Stimulated activated CD8-positive, alpha-beta memory T cell treated with anti-CD3 and anti-CD28 coated beads, Interleukin-7, amount 100 ng/mL, for 1 hour (primary cell): ENCODE measurements at places on chromosomes 4 and X.

GRCh38 chr4:142435599-142436235, 410.4 kb downstream of the INPP4B start:
- DNase-seq = no peak

GRCh38 chr4:53986062-53986461, 78.3 kb downstream of the CHIC2 start:
- no peak for DNase-seq

DNA sequence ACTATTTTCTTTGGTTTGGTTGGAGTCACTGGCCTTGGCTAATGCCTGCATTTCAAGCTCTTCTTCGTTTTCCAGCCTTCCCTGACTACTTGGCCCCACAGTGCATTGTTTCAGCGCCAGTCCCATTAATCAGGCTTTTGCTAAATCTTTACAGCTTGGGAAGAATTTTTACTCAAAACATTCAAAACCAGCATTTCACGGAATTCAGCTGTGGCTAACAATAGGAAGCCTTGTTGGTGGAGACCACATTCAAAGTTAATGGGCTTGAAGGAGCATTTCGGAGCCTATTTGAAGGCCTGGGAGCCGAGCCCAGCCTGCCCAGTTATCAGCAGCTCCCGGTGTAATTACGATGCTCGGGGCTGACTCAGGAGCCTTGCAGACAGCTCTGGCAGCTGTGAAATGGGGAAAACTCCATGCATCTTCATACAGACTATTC, 30.8 kb upstream of the VCX2 start:
- no peak for DNase-seq

DNA sequence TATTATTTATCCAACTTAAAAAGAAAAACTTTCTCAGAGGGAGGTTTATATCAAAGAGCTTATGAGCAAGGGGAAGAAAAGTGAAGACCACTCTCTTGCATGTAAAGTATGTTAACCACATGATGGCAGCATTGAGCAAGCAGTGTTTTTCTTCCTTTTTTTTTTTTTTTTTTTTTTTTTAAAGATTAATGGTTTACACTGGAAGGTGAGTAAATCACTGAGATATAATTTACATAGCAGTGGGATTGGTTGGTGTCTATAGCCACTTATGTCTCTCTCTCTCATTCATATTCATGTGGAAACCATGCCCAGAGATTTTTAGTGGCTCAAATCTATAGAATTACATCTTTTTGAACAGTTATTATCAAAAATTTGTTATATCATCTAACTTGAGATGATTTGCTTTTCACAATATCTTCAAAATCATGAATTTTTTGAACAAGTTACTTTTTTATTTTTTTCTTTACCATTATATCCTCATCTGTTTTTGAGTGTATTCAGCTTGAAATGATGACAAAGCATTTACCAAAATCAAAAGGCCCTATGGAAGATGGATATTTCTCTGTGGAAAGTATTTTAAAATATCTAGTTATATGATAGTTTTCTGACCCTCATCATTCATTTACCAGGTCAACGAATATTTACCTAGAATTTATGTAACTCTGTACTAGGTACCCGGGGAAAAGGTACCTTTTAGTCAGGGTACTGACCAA, 31.6 kb downstream of the MTHFD2L start:
- no peak for DNase-seq

GRCh38 chr4:183366206-183366835, 44.1 kb upstream of the CLDN24 start:
- no peak for DNase-seq

- DNase-seq = no peak
Measured at GRCh38 chrX:68675571-68675970, 28.1 kb downstream of the STARD8 start.

GRCh38 chr4:8274765-8275547, 5.4 kb downstream of the HTRA3 start:
- no peak for DNase-seq

DNA sequence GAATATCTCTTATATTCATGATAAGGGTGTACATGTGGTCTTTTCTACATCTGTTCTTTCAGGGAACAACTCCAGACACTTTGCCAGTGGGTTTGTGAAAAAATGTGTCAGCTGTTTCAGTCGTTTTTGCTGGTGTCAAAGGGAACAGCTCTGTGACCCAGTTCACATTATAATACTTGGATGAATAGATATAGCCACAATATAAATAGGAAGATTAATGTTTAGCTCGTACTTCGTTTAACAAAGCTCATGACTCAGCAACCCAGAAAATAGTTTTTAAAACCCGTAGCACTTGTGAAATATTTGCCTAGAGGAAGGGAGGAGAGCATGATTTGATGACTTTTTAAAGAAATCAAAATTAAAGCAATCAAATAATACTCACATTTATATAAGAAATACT, 7.9 kb downstream of the LIAS start:
- DNase-seq = no peak

DNA sequence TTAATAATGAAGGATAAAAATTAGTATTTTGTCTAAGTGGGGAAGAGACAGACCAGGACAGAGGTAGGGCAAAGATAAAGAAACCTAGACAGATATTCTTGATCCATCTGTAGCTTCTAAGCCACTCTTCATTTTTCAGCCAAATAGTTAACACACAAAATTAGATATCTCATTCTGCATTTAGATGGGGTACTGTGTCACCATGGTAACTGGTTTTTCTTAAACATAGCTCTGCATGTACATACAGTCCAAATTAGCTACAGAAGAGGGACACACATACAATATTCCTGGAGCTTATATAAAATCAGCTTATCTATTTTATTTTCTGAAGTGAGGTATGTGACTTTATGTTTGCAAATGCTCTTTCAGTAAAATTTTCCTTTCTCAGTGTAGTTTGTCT, 393.7 kb downstream of the PPP3CA start:
- no peak for DNase-seq

GRCh38 chr4:177125656-177126055, 184.0 kb upstream of the NEIL3 start:
- DNase-seq = no peak

DNA sequence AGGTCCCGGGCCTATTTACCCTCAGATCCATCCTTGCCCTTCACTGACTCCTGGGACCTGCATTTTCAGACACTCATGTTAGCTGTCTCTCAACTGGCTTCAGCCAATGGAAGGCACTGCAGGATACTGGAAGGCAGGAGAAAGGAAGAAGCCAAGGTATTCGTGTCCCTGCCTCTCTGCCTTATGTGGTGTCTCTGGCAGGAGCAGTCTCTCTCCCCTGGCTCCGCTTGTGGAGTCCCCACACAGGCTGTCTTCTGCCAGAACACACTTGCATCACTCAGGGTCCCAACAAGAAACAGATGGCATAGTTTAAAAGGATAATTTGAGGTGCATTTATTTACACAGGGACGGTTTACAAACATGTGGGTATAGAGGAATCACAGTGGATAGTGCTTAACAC, 21.6 kb upstream of the MAPK10 start:
- no peak for DNase-seq

- no peak for DNase-seq
Measured at GRCh38 chr4:122104184-122104583, 47.9 kb upstream of the BLTP1 start.

- DNase-seq = no peak
Measured at GRCh38 chr4:152430507-152430906, 105.4 kb downstream of the FBXW7 start.

DNA sequence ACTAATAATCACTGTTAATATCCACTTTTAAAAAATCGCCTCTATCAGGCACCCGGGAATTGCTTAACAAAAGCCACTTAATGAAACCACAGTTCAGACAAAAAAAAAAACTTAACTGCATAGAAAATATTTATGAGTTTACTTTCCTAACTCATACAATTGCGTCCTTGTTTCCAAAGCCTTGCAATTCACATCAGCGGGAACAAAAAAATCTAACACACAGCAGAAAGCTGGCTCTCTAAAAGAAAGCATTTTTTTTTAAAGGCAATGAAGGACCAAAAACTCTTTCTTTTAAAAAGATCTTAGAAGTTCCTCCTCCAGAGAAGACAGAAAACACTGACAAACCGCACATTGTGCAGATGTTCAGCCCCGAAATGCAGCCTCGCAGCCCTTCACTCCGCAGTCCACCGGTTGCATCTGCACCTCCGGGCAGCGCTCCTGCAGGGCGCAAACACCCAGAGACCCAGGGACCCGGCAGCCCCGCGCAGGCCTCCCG, 812 bp downstream of the FAT1 start:
- DNase-seq = no peak

GRCh38 chrX:6383917-6384316, 151.0 kb downstream of the VCX3A start:
- no peak for DNase-seq

DNA sequence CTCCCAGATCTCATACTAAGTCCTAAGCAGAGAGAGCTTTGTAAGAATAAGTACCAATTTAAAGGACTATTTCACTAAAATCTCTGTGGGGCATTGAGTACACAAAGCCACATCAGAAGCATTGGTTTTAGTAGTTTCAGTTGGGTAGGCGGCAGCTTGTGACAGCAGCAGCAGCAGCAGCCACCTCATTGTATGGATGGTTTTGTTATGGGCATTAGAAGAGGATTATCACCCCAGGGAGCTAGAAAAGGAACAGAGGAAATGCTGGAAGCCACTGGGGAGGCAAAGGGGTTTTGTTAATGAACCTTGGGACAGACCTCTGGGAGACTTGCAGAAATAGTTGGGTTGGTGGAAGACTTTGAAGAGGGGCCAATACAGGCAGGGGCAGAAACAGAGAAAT, 93.9 kb upstream of the FRMPD3 start:
- DNase-seq = no peak
